Activated CD8-positive, alpha-beta T cell treated with anti-CD3 and anti-CD28 coated beads for 36 hours (primary cell): ENCODE measurements at places on chromosomes 6 and 20. TPM values are rescaled to one million over a fixed set of nuclear protein-coding genes. Genes with fewer than 3 reads are reported as not detected.

The PI3 gene
- total RNA-seq: not detected

The RUNX2 gene
- 8.0 TPM for total RNA-seq

The GMDS gene
- total RNA-seq: 42.8 TPM

GRCh38 chr6:157063176-157063905 lies 260.0 kb downstream of the TMEM242 start:
- H3K4me1 ChIP-seq: peaks cover 65% of the 10 kb centered on the region
- H3K36me3 ChIP-seq: peaks cover 7% of the 10 kb centered on the region
- H3K4me3 ChIP-seq: no peak overlapping the region
- H3K27me3 ChIP-seq: no peaks in the 10 kb centered on the region
- H3K27ac ChIP-seq: no peak overlapping the region
- DNase-seq: no peak

- H3K4me3 ChIP-seq: no peak overlapping the region
- peaks cover 23% of the 10 kb centered on the region for H3K4me1 ChIP-seq
- no peak overlapping the region for H3K27ac ChIP-seq
- no peak for DNase-seq
Measured at GRCh38 chr6:157668713-157669112, 154.3 kb upstream of the SNX9 start.
